ENCODE measurements at places on chromosomes 6 and 20.

DNA sequence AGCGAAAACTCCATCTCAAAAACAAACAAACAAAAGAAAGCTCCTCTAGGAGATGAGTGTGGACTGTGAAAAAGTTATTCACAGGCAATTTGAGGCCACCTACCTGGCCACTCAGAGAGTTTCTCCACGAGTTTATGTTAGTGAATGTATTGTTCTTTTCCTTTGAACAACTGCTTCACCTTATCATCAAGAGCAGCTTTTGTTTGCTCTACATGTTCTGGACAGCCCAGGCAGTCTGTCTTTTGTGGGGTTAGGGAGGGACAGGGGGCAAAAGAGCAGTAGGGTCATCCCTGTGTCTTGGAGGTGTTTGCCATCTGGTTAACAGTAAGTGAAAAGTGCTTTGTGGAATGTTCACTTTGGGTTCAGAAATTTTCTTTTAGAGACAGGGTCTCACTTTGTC is 8.0 kb downstream of the CASS4 start:
- no peak for DNase-seq

DNA sequence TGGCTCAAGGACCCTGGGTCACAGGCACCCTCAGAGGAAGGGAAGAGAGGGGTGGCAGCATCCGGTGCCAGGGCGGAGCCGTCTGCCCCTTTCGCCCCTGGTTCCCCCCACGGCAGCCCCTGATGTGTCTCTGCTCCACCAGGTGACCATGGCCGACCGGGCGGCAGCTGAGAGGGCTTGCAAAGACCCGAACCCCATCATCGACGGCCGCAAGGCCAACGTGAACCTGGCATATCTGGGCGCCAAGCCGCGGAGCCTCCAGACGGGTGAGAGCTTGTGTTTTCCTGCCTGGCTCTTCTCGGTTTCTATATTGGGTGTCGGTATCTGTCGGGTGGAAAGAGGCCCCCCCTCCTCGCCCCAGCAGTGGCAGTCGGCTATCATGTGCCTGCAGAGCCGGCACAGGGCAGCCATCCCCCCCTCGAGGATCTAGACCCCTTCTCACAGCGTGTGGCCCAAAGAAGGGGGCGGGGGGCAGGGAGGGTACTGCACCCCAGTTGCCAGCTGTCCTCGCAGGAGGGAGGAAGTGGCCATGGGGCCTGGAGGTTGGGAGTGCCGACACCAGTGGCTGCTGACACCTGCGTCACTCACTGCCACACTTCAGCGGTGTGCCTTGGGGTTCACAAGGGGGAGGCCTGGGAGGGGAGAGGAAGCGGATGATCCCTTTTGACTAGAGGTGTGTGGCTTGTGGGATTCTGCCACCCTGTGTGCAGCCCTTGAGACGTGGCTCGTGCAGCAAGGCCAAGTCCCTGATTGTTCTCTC is 1.5 kb downstream of the RBM38 start:
- no peak for DNase-seq

DNA sequence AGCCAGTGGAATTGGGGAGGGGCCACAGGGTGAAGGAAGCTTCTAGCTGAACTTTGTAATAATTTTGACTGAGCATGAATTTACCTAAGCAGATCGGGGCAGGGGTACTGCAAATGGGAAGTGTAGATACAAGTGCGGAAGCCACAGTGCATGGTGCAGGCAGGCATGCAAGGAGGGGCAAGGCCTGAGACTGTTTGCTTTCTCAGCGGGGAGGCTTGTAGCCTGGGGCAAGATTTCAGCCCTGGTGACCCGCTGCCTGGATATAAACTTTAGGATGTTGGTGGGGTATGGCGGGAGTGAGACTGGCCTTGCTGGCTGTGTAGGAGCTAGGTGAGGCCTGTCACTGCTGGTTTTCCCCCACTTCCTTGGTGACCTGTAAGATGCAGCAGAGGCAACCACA is 266.4 kb upstream of the PREP start:
- peak; percentile 18 for DNase-seq

- no peak for DNase-seq
These were observed 560.4 kb upstream of the SYNCRIP start for GRCh38 chr6:86203044-86203443.

GRCh38 chr6:71902261-71902660 is 15.9 kb downstream of the RIMS1 start:
- no peak for DNase-seq

- DNase-seq: peak; percentile 51
These were observed 133.5 kb downstream of the TBC1D7 start for GRCh38 chr6:13194852-13195251.

DNA sequence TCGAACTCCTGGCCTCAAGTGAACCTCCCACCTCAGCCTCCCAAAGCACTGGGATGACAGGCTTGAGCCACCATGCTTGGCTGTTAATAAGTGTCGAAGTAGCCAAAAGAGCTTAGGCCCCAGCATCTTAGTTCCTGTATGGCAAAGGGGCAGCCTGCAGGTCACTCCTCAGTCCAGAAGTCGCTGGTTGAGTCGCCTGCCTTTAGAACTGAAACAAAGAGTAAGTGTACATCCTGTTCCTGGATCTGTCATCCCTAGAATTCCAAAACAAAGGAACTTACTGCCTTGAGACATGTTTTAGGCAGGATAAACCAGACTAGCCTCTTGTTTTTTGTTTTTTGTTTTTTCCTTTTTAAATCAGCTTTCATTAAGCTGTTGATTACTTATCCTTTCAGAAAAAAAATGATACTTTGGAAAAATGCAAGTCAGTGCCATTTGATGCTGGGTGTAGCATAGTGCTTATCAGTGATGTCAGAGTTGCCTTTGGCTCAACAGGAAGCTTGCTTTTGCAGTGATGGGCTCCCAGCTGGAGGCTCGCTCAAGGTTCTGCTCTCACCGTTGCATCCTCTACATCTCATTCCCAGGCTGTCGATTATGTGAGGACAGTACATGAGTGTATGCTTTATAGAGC is 9.0 kb downstream of the ACTR5 start:
- no peak for DNase-seq

DNA sequence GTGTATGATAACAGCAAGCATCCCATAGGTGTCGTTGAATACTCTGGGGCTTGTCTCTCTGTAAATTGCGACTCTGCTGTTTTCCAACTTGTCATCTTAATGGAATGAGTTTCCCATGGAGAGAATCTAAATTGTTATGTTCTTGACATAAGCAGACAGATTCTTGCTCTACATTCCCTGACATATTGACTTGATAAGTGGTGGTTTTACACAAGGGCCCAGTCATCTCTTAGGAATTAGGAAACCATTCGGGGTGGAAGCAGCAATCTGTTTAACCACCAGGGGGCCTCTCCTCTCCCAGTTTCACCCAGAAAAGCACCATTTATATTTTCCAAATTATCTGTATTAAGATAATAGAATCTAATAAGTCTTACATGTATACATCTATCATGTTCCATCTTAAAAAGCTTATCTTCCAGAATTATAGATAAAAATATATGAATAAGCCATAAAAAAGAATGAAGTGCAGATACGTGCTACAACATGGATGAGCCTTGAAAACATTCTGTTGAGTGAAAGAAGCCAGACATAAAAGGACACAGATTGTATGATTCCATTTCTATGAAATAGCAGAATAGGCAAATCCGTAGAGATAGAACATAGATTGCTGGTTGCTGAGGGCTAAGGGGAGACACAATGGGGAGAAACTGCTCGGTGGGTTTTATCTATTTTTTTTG is 23.1 kb upstream of the MROH8 start:
- peak; percentile 81 for DNase-seq

DNA sequence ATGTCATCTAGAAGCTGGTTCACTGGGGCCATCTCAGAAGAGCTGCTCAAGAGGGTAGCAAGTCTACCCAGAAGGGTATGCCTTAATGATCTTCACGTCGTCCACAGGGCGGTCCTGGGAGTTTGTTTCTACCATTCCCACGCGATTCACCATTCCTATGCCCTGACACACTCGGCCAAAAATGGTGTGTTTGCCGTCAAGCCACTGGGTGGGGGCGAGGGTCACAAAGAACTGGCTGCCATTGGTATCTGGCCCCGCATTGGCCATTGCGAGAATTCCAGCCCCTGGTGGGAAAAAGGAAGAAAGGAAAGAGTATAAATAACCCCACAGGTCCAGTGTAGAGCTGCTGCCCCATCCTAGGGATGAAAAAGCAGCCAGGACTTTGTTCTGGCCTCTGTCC is 16.5 kb upstream of the CPNE5 start:
- DNase-seq: no peak

- DNase-seq: no peak
These were observed 63.7 kb downstream of the EFCAB8 start for GRCh38 chr20:32922466-32922865.

- DNase-seq: peak; percentile 19
These were observed 35.9 kb upstream of the MYB start for GRCh38 chr6:135145063-135145800.

DNA sequence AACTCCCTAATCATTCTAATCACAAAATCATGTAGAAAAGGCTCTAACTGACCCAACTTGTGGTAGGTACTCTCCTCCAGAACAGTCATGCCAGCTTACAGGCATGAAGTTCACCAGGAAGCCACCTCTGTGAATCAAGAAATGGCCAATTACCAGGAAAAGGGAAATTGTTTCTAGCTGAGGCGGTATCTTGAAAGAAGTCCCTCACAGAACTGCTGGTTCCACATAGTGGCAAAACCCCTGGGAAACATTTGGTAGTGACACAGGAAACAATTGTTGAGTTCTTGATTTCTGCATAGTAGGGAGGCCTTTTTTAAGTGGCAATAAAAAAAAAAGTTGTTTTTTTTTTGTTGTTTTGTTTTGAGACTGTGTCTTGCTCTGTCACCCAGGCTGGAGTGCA is 3.4 kb upstream of the ZHX3 start:
- no peak for DNase-seq

DNA sequence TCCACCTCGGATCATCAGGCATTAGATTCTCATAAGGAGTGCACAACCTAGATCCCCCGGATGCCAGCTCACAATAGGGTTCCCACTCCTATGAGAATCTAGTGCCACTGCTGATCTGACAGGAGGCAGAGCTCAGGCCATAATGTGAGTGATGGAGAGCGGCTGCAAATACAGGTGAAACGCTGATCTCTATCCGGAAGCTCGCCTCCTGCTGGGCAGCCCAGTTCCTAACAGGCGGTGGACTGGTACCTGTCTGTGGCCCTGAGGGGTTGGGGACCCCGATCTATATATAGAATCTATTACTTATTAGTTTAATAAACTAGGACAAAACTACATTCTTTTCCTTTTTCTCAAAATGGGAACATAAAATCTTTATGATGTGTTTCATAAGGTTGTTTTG is 741.9 kb downstream of the RFPL4B start:
- no peak for DNase-seq

- DNase-seq: peak; percentile 22
These were observed 2.5 kb downstream of the PPP1R18 start for GRCh38 chr6:30683980-30684338.

- no peak for DNase-seq
These were observed 25.3 kb downstream of the MYT1 start for GRCh38 chr20:64189530-64189966.

DNA sequence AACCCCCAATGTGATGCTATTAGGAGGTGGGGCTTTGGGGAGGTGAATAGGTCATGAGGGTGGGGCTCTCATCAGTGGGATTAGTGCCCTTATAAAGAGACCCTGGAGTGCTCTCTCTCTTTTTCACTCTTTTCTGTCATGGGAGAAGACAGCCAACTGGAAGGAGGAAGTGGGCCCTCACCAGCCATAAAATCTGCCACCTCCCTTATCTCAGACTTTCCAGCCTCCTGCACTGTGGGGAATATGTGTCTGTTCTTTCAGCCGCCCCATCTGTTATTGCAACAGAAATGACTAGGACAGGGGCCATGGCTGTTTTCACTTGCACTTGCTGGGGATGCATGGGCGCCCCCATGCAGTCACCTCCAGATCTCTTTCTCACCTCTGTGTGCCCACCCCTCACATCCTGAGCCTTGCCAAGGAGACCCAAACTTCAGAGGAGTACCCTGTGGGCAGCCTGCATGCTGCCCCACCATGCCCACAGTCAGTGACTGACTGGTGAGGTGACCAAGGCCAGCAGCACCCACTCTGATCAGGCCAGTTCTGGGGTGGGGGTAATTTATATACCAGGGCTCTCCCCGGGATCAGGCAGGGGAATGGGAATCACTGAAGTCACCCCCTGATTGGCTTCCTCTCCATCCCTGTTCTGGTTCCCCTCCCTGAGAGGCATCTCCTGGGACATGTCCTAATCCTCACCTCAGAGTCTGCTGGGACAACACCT is 118.4 kb downstream of the ANKRD60 start:
- DNase-seq: no peak

DNA sequence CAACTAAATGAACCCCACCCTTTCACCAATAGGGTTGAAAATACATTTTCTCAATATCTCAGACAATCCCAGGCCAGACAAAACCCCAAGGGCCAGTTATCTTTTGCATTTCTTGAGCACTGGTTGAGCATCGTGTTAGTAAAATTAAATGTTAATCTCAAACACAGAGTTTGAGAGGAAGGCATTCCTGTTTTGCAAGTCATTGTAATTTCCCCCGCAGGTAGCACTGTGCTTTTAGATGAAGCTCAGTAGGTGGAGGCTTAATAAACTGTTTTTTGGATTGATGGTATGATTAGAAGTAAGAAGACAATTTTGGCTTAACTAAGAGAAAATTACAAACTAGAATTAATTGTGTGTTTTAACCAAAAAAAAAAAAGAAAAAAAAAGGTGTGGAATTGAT is 998.6 kb upstream of the FLRT3 start:
- DNase-seq: no peak

DNA sequence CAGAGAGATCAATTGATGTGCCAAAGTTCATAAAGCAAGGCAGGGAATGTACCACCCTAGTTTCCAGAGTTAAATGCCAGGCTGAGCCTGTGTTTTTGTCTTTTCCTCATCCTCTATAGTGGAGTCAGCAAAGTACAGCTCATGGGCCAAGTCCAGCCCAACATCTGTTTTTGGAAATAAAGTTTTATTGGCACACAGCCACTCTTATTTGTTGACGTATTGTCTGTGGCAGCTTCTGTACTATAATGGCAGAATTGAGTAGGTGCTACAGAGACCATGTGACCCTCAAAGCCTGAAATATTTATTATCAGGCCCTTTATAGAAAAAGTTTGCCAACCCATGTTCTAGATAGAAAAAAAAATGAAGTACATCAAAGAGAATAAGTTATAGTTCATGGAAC is 187.0 kb downstream of the TSHZ2 start:
- DNase-seq: no peak
